Right renal pelvis (tissue), 4 donors: ENCODE measurements at places on chromosomes 5 and 9. TPM values are rescaled to one million over a fixed set of nuclear protein-coding genes. Genes with fewer than 3 reads are reported as not detected.

Gene APBA1
- polyA plus RNA-seq, result 15.7 TPM

Gene C9
- polyA plus RNA-seq, result 0.24 TPM

Gene PKN3
- polyA plus RNA-seq, result 10.3 TPM

Gene DTWD2
- polyA plus RNA-seq, result 17.2 TPM

Gene SPAG8
- polyA plus RNA-seq, result 6.7 TPM

Gene GRXCR2
- not detected for polyA plus RNA-seq

Gene TAS2R1
- polyA plus RNA-seq, result not detected

Gene ZNF462
- 25.1 TPM for polyA plus RNA-seq

Gene SCGB3A2
- not detected for polyA plus RNA-seq

Gene AKNA
- polyA plus RNA-seq, result 12.0 TPM

Gene ELOVL7
- 23.1 TPM for polyA plus RNA-seq

Gene NUTM2G
- 0.31 TPM for polyA plus RNA-seq

Gene PTGER4
- polyA plus RNA-seq, result 10.5 TPM

Gene WHRN
- 7.5 TPM for polyA plus RNA-seq
